Fibroblast of lung (primary cell): ENCODE measurements at places on chromosomes 4 and X.

DNA sequence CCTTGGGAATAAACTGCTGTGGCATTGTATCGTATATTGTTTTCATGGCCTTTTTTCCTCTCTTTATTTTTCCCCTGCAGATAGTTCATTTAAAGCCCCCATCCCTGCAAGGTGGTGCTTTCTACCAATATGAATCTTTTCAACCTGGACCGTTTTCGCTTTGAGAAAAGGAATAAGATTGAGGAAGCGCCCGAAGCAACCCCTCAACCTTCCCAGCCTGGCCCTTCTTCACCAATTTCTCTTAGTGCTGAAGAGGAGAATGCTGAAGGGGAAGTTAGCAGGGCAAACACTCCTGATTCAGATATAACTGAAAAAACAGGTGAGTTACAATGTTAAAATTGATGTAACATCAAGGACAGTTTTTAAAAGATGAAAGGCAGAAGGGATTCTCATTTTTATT lies 601 bp downstream of the SMARCAD1 start:
- no peak for DNase-seq

GRCh38 chr4:108148316-108148715 lies 20.4 kb downstream of the LEF1 start:
- DNase-seq = no peak

- no peak for DNase-seq
Measured at GRCh38 chrX:7223271-7223670, 75.3 kb upstream of the PUDP start.

DNA sequence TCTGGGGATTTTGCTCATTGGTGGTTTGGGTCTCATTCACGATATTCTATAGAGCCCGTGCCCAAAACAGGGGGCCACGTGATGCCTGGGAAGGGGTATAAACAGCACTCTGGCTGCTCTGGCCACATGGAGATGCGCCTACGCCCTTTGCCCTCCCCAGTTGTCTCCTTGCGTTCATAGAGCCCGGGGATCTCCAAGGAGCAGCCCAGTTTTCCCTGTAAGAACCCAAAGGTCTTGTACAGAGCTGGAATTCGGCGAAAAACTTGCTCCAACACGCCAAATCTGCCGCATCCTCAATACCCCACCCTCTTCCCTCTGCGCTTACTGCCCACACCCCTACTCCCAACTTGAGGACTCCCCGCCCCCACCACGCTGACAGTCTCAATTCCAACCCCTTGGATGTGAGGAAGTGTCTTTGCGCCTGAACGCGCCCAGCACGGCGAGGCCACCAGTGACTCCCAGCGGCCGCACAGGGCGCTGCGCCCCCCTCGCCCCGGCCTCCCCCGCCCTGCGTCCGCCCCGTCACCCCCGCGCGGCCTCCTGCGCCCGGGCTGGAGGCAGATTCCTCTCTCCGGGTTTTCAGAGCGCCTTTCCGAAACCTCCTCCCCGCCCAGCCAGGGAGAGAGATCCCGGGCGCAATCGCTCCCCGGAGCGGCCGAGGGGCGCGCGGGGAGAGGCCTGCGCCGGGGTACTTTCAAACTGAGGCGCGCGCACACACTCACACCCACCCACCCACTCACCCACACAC lies at the start of gene NHS:
Gene NHS (plus strand): TSS at position 582 of the 748 bp plus-strand sequence. CDS start 558 bp downstream, outside the sequence.
- peak; percentile 75 for DNase-seq

DNA sequence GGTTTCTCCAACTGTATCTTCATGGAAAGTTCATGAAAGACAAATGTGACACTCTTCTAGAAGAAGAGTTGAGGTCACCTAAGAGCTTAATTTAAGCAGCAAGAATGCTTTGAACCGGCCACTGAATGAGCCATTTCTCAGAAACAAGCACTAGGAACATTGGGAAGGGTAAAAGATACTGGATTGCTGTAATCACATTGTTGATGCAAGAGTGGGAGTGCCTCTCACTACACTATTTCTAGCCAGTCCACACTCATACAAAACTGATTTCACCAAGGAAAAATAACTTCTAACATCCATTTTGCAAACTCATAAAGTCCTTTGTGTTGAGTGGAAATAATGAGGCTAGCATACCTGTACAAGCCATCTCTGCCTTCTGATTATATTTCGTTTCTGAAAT lies 220.3 kb downstream of the RELL1 start:
- no peak for DNase-seq

GRCh38 chr4:149296503-149296902 lies 519.1 kb downstream of the IQCM start:
- no peak for DNase-seq

GRCh38 chr4:168682898-168683500 lies 186.1 kb downstream of the PALLD start:
- DNase-seq = no peak

DNA sequence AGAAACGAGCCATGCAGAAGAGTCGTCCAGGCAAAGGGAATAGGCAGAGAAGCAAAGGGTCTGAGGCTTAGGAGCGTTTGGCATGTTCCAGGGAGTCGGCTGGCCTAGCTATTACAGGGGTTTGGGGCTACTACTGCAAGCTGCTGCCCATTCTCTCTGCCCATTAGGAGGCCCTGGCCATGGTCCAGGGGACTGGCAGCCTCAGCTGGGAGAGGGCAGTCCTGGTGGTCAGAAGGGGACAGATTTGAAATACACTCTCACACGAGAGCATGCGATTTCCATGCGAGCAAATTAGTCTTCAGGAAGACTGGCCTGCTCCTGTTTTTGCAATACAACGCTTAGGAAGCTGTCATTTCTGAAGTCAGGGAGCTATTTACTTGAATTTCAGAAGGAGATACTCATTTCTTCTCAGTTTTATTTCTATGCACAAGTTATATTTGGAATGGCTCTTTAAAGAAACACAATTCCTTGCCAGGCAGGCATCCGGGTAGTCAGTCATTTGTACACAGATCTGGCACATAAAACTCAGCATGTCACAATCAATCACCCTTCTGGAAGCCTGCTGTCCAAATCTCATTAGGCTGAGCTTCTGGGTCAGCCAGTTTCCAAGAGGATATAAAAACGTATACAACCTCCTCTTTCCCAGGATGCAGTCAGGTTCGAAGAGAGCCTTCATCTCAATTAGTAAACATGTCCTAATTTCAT lies 27.0 kb downstream of the PROM1 start:
- DNase-seq = no peak

DNA sequence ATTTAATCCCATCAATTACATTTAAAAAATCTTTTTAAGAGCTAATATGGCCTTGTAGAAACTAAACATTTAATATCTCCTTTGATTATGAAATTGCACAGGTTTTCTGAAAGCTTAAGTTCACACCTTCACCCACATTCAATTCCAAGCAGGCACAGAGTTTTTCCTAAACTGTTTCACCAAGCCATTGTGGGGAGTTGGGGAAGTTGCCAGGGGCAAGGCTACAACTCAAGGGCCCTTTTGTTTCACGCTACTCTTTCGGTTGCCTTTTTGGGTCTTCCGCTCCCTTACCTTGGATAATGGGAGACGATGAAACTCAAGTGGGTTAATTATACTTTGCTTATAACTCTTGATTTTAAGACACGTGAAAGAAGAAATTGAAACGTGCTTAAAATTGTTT lies 33.3 kb downstream of the APBB2 start:
- DNase-seq = no peak

- peak; percentile 22 for DNase-seq
Measured at GRCh38 chrX:115630204-115630603, 69.2 kb downstream of the PLS3 start.
